ENCODE measurements at places on chromosomes 6 and 20.

- DNase-seq: no peak
Observed at GRCh38 chr6:113221850-113222249, 635.3 kb upstream of the MARCKS start.

DNA sequence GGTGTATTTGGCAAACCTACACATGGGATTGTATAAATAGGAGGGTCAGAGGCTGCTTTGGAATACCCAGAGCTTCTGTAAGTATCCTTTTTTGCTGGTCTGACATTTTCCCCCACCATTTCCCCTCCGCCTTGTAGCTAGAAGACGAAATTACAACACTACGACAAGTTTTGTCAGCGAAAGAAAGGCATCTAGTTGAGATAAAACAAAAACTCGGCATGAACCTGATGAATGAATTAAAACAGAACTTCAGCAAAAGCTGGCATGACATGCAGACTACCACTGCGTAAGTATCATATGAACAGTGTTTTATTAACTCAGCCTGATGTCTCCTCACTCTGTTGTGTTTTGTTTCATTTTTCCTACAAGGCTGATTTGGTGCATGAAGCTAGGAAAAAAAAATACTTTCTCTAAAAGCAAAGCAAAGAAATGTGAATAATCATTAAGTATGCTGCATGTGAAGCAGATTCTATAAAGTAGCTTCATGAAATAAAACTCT is 72.7 kb downstream of the HDDC2 start:
- no peak for DNase-seq

DNA sequence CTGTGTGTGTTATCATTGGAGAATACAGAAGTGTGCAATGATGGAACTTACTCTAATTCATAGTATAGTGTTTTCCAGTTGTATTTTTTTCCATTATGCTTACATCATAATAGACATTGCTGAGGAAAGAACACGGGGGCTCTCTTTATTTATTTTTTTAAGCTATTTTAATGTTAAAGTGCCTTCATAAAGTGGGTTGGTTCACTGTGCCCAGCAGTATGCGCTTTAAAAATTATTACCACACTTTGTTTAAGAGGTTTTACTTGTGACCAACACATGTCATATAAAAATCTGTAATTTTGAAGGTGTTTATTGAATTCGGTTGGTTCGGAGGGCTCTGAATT is 215.8 kb downstream of the TMEM242 start:
- DNase-seq: no peak

DNA sequence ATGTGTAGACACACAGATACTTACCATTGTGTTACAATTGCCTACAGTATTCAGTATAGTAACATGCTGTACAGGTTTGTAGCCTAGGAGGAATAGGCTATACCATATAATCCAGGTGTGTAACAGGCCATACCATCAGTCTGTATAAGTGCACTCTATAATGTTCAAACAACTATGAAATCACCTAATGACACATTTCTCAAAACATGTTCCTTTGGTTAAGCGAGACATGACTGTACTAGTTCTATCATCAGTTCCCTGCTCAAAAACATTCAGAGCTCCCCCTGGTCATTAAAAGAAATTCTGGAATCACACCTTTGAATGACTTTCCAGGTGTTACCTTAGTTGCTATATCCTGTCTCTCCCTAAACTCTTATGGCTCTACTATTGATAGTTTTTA is 70.4 kb upstream of the SLC2A12 start:
- DNase-seq: no peak

GRCh38 chr6:163323274-163323673 is 91.2 kb upstream of the QKI start:
- DNase-seq: no peak

DNA sequence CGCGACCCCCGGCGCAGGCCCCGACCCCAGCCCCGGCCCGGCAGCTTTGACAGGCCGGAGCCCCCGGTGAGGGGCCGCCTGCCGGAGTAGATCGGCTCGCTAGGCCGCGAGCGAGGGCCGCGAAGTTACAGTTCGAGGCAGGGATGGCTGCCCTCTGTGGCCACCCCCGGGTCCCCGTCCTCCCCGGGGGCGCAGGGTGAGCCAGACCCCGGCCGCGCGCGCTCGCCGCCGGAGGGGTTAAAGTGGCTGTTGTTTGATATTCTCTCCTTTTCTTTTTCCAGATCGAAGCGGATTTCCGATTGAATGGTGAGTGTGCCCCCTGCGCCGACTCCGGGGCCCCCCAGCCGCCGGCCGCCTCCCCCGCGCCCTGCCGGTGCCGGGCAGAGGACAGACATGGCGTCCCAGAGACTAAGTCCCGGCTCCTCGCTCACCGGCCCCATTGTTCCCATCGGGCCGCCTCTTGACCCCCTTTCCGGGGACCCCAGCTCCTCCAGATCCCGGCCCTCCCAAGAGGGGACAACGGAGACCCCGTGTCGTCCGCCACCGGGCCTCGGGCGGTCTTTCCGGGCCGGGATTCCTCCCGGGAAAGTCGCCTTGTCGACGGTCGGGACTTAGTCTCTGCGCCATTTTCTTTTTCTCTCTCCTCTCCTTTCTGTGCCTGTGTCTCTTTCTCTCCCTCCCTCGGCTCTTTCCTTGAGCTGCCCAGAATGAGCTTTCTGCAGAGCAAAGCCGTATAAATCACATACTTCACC is 704 bp downstream of the TOP1 start:
- peak; percentile 42 for DNase-seq

- DNase-seq: no peak
Observed at GRCh38 chr20:46179862-46180261, 61.7 kb downstream of the CD40 start.

GRCh38 chr6:53910834-53911233 is 116.0 kb downstream of the LRRC1 start:
- no peak for DNase-seq

DNA sequence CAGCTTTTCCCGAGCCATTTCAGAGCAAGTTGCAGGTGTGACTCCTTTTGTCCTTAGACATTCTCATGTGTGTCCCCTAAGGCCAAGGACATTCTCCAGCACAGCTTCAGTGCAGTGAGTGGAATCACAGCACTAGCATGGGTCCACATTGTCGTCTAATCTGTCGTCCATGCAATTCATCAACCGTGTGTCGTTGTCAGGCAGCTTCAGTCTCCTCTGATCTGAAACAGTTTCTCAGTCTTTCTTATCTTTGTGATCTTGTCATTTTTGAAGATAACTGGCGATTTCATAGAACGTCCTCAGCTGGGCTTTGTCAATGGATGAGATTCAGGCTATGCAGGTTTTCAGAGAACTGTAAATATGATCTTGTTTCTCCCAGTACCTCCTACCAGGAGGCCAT is 31.7 kb downstream of the CST2 start:
- no peak for DNase-seq

DNA sequence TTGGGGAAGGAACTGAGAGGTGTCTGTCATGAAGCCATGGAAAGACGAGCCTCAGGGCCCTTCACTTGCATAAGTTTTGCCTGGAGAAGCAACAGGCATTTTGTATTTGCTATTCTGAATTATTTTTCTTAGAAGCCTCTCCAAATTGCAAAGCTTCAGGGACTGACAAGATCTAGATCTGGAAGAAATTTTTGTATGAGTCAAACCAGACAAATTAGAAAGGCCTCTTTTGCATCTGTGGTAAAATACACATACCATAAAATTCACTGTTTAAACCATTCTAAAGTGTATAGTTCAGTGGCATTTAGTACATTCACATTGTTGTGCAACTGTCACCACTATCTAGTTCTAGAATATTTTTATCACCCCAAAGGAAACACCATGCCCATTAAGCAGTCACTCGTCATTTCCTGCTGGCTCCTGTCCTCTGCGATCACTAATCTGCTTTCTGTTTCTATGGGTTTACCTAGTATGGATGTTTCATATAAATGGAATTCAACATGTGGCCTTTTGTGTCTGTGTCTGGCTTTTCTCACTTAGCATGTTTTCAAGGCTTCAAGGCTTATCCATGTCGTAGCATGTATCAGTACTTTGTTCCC is 269.1 kb downstream of the PHF3 start:
- DNase-seq: no peak

DNA sequence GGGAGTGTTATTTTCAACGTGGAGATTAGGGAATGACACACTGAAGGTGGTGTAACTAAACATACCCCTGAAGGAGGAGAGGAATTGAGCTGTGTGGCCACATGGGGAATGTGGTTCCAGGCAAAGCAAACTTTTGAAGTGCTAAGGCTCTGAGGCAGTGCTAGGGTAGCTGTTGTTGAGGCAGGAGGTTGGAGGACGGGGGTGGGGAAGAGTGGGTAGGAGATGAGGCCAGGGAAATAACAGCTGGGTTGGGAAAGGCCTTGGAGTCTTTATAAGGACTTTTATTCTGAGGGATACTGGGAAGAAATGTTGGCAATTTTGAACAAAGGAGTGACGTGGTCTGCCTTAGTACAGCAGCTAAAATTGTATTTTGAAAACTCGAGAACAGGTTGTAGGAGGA is 13.0 kb downstream of the RPRD1B start:
- no peak for DNase-seq

- no peak for DNase-seq
Observed at GRCh38 chr20:11686820-11687543, 230.7 kb upstream of the BTBD3 start.

- no peak for DNase-seq
Observed at GRCh38 chr20:37323985-37324384, 22.0 kb upstream of the SRC start.

- DNase-seq: peak; percentile 51
Observed at GRCh38 chr20:17895641-17896171, 72.9 kb downstream of the SNX5 start.

GRCh38 chr6:140343128-140343527 is 968.7 kb upstream of the CITED2 start:
- no peak for DNase-seq

GRCh38 chr6:108928650-108929049 is 80.4 kb downstream of the ARMC2 start:
- DNase-seq: no peak

- peak; percentile 44 for DNase-seq
Observed at GRCh38 chr6:118283766-118284165, 264.3 kb upstream of the PLN start.

Measured in activated naive CD4-positive, alpha-beta T cell treated with anti-CD3 and anti-CD28 coated beads, Interleukin-2, amount 50 U/mL, for 16 hours (primary cell).